ENCODE measurements at places on chromosomes 7 and 10. TPM values are rescaled to one million over a fixed set of nuclear protein-coding genes. Genes with fewer than 3 reads are reported as not detected.

The NUTM2A gene
- total RNA-seq = 0.31 TPM

The RBM48 gene
- 12.2 TPM for total RNA-seq

GRCh38 chr7:74573512-74573911 lies 84.0 kb upstream of the GTF2I start:
- DNase-seq = no peak

DNA sequence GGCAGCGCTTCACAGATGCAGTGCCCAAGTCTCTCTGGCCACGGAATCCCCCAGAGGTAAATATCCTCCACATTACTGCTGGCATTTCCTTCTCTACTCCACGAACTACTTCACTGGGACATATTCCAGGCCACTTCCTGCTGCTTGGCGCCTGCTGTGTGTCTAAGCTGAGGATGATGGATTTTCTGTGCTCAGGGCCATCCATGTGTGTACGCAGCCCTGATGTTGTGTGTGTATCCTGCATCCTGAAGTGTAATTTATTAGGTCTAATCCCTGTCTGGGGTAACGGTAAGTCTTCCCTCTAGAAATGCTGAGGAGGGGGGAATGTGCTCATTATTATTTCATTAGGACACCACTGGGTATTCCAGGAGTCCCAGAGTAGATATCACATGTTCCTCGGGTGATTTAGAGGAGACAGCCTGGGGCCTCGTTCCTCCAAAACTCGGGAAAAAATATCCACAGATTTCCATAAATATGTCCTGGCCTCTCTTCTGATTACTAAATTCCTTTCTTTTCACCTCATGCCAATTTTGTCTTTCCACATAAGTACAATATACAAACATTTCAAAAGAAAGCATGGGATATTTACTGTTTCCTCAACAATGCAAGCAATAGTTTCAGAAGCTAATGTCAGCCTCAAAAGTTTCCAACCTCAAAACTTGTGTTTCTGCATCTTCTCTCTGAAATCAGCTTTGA lies 25.5 kb upstream of the HABP2 start:
- no peak for DNase-seq

DNA sequence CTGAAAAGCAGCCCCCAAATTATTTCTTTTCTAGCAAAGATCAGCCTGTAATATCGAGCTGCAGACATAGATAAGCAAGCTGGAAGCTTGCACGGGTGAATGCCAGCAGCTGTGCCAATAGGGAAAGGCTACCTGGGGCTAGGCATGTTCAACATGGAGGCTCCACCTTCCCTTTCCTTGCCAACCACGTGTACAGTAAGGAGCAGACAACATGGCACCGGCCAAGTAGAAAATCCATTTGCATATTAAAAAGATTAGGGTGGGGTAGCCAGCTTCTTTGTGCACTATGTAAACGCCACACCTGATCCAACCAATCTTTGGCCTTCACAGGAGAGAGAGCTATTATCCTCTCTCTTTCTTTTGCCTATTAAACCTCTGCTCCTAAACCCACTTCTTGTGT lies 56.7 kb upstream of the SEPHS1 start:
- no peak for DNase-seq

- DNase-seq = no peak
Observed at GRCh38 chr10:129288999-129289584, 177.9 kb upstream of the MGMT start.

DNA sequence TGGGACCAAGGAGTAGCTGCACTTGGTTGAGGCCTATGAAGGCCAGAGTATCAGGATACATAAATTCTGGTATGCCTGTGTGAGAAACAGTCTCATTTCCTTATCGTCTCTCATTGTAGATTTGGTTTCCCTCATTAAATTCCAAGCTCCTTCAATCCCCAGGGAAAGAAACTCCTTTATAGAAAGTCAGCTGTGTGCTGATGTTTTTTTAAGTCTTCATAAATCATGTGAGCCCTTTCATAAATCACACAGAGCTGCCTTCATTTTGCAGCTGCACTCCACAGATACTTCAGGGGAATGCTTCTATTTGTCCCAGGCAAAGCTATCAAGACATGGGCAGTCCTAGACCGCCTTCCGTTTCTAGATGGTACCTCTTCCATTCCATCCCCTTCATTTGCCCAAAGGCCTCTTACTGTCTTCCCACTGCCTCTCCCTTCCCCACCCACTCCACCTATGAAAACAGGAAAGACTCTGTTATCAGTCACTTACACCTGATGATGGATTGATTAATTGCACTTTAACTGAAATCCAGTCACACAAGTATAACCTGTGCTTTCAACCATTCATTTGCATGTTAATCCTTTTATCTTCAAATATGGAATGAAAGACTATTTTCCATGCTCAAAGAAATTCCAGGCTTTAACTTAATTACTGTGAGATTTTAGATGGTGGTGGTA lies 290.2 kb downstream of the C7orf25 start:
- DNase-seq = no peak

GRCh38 chr7:105940109-105940508 lies 23.0 kb upstream of the CDHR3 start:
- DNase-seq = peak; percentile 81

All from HepG2 (cell line).